ENCODE measurements at places on chromosomes 6 and 20.

DNA sequence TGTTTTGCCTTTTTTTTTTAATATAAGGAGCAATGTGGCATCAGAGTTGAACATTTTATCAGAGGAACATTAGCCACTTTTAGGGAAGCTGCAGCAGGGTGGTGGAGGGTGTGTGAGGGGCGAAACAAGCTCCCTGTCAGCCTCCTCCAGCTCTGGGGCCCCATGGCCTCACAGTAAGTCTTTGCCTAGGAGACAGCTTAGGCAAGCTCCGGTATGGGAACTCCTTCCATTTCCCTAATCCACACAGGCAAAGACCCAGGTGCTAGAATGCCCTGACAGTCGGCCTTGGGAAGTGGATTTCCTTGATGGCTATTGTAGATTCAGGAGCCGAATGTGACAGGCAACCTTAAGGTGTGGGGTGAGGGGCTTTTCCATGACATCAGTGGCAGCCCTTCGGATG lies 862 bp downstream of the PRND start:
- no peak for DNase-seq

GRCh38 chr6:163876391-163876790 lies 461.9 kb downstream of the QKI start:
- no peak for DNase-seq

GRCh38 chr20:61882716-61883615 lies 182.7 kb downstream of the TAF4 start:
- DNase-seq: no peak

DNA sequence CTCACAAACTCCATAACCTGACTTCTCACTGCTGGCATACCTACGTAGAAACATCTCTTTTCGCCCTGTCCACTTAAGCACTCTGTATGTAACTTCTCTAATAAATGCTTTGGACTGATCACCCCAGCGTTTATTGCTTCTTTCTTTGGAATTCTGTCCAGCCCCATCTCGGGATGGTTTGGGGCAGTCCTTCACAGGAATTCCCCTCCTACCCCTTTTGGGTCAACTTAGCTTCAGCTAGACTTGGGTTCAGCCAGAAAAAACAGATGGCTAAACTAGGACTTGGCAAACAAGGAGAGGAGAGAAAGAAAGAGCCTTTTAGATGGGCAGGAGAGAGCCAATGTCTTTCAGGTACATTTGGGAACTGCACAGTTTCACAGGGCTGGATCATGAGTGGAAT lies 3.9 kb upstream of the LTV1 start:
- DNase-seq: no peak

- no peak for DNase-seq
These were observed 1.4 kb downstream of the IL22RA2 start for GRCh38 chr6:137171824-137172733.

DNA sequence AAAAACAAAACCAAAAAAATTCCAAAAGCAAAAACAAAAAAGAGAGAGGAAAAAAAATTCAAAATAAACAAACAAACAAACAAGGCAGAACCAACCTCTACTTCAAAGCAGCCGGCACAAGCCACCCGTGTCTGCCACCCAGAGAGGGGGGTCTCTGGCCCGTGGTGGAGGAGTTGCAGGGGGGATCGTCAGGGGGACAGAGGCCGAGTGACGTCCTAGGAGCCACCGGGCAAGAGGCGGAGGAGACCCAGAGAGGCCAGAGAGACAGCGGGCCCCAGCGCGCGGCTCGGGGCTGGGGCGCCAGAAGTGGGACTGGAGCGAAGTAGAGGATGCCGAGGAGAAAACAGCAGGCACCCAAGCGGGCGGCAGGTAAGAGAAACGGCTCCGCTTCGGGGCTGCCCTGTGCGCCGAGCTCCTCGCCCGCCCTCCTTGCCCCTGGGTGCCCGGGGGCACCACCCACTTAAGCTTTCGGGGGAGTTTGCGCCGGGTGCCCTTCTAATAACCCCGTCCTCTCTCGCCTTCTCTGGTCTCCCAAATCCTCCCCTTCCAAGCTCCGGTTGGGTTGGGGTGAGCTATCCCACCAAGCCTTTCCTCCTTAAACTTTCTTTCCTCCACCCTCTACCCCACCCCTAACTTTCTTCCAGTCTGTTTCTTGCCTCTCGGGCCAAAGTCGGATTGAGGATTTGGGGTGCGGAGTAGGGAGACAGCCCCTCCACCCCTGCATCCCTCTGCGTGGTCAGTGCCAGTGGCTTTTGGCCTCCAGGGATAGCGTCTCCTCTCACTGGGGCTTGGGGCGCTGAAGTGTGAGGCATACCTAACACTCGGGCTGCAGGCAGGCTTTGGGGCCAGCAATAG lies 1.0 kb downstream of the TSHZ2 start:
- no peak for DNase-seq

- no peak for DNase-seq
These were observed 356.8 kb upstream of the AGPAT4 start for GRCh38 chr6:161630674-161631073.

GRCh38 chr20:20461551-20461950 lies 93.6 kb downstream of the INSM1 start:
- no peak for DNase-seq

- no peak for DNase-seq
These were observed 159.6 kb downstream of the MTHFD1L start for GRCh38 chr6:151025076-151025475.

- no peak for DNase-seq
These were observed 41.7 kb upstream of the PIM1 start for GRCh38 chr6:37127961-37128862.

DNA sequence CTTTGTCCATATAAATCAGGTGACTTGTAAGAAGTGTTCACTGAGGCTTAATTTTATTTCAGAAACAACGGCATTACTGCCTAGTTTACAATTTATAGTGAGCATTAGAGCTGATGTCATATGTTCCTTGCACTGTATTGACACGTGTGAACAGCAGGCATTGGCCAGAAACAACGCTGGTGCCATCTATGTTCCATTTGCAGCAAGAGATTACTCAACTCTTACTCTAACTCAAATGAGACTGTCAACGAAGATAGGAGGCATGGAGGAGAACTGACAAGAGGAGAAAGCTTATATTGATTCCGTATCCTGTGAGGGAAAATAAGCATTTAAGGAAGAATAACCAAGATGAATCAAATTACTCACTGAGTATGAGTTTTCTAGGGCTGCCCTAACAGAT lies 48.4 kb downstream of the MTFR2 start:
- no peak for DNase-seq

GRCh38 chr6:35343092-35343834 lies 905 bp downstream of the PPARD start:
- DNase-seq: no peak
